Myocyte (in vitro differentiated cells): ENCODE measurements at places on chromosomes 11 and 22. TPM values are rescaled to one million over a fixed set of nuclear protein-coding genes. Genes with fewer than 3 reads are reported as not detected.

DNA sequence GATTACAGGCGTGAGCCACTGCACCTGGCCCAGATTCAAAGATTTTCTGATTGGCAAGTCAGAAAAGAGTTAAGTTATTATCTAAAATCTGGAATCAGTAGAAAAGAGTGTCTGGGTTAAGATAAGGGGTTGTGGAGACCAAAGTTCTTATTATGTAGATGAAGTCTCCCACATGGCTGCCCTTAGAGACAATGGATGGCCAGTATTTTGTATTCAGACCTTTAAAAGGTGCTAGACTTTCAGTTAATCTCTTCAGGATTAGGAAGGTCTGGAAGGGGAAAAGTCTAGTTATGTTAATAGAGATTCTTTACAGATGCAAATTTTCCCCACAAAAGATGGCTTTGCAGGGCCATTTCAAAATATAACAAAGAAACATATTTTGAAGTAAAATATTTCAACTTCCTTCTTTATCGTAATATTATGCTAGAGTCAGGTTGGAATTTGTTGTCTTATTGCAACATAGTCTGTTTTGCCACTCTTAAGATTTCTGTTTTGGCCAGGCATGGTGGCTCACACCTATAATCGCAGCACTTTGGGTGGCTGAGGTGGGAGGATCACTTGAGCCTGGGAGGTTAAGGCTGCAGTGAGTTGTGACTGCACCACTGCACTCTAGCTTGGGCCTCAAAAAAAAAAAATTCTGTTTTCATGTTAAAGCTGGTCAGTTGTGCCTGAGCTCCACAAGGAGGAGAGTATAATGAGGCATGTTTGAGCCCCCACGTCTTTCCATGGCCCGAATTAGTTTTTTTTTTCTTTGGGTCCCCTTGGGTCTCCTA, 14.0 kb downstream of the GRAMD1B start:
- DNase-seq, result no peak

Gene KRTAP5-10
- not detected in 2 replicates for total RNA-seq

Gene SYT9
- total RNA-seq, result not detected in 2 replicates

Gene MLC1
- total RNA-seq, result not detected in 2 replicates

Gene B3GAT3
- 52.6 and 59.8 TPM in 2 replicates for total RNA-seq

Gene SCGB2A2
- not detected in 2 replicates for total RNA-seq

GRCh38 chr22:25659413-25659812, 82.6 kb upstream of the MYO18B start:
- no peak for DNase-seq

Gene CHRM4
- total RNA-seq, result 0.19 TPM in 1 of 2 replicates, not detected in the other

- peak; percentile 67 for DNase-seq
These were observed 3.4 kb downstream of the TIMM10 start for GRCh38 chr11:57527056-57527631.

Gene PNPLA5
- total RNA-seq, result not detected in 2 replicates

DNA sequence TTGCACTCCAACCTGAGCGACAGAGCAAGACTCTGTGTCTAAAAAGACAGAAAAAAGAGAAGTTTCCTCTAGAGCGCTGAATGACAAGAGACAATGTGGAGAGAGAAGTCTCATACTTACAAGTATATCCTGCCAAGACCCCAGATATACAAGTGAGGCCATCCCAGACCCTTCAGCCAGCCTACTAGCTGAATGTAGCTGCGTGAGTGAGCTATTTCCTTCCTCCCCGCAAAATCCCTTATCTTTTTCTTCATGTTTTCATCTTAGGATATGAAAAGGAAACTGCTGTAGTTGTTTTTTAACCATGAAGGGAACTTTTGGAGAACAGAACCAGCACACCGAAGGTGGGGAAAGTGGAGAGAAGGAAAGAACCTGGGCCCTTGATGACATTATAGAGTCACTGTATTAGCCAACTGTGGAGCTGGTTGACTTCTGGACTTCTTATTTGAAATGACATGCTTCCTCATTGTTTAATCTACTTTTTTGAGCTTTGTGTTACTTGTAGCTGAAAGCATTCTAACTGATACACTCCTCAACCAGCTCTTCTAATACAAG, 4.4 kb upstream of the DDX17 start:
- DNase-seq, result no peak

Gene PANX2
- total RNA-seq, result 0.08 and 0.26 TPM in 2 replicates

- peak; percentile 38 for DNase-seq
These were observed 63.2 kb upstream of the TOP3B start for GRCh38 chr22:22045571-22046335.

GRCh38 chr22:18970176-18970947, 34.3 kb upstream of the PRODH start:
- no peak for DNase-seq

GRCh38 chr11:21142007-21142406, 472.6 kb downstream of the NELL1 start:
- no peak for DNase-seq

- DNase-seq, result peak; percentile 97
These were observed 63.4 kb downstream of the NRXN2 start for GRCh38 chr11:64659417-64660144.

GRCh38 chr11:57167125-57167846, 14.5 kb upstream of the LRRC55 start:
- DNase-seq, result no peak

Gene SYT12
- not detected in 2 replicates for total RNA-seq

Gene MMP7
- total RNA-seq, result not detected in 2 replicates
